Progenitor cell of endocrine pancreas (in vitro differentiated cells): ENCODE measurements at places on chromosomes 1 and 21. TPM values are rescaled to one million over a fixed set of nuclear protein-coding genes. Genes with fewer than 3 reads are reported as not detected.

DNA sequence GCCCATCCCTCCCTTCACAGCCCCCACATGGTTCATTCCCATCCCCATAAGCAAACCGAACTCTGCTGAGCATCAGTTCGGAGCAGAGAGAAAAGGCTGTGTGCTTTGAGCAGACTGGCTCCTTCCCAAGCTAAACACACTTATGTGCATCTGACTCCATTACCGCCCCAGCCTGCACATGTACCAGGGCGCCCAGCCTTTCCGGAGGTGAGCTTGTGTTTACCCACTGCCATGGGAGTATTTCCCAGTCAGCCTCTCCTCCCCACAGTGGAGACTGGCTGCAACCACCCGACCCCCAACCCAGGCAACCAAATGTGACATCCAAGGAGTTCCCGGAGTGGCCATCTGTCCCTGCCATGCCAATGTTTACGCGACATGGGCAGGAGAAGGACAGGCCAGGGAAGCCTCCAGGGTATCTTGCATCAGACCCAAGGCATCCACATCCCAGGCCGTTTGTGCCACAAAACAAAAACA, 9.4 kb downstream of the TIAM1 start:
- peaks cover 22% of the 10 kb centered on the region for H3K4me1 ChIP-seq
- H3K4me3 ChIP-seq, result no peak overlapping the region
- no peaks in the 10 kb centered on the region for H3K27me3 ChIP-seq
- H3K36me3 ChIP-seq, result peaks cover 16% of the 10 kb centered on the region

DNA sequence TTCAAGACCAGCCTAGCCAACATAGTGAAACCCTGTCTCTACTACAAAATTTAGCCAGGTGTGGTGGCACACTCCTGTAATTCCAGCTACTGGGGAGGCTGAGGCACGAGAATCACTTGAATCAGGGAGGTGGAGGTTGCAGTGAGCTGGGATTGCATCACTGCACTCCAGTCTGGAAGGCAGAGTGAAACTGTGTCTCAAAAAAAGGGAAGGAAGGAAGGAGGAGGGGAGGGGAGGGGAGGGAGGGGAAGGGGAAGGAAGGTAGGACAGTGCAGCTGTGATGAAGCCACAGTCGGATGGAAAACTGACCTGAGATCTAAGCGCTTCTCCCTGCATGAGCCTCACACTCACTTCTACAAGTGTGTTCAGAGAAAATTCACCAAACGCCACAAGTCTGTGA, 22.0 kb upstream of the FHAD1 start:
- H3K27ac ChIP-seq, result no peak overlapping the region
- no peak overlapping the region for H3K4me3 ChIP-seq
- H3K27me3 ChIP-seq, result peaks cover 4% of the 10 kb centered on the region
- peaks cover 2% of the 10 kb centered on the region for H3K36me3 ChIP-seq
- DNase-seq, result no peak

- peaks cover 81% of the 10 kb centered on the region for H3K36me3 ChIP-seq
- DNase-seq, result no peak
- no peak overlapping the region for H3K4me3 ChIP-seq
- no peaks in the 10 kb centered on the region for H3K27me3 ChIP-seq
- H3K4me1 ChIP-seq, result peaks cover 78% of the 10 kb centered on the region
- no peak overlapping the region for H3K27ac ChIP-seq
These were observed 6.7 kb downstream of the SFPQ start for GRCh38 chr1:35186239-35186638.

DNA sequence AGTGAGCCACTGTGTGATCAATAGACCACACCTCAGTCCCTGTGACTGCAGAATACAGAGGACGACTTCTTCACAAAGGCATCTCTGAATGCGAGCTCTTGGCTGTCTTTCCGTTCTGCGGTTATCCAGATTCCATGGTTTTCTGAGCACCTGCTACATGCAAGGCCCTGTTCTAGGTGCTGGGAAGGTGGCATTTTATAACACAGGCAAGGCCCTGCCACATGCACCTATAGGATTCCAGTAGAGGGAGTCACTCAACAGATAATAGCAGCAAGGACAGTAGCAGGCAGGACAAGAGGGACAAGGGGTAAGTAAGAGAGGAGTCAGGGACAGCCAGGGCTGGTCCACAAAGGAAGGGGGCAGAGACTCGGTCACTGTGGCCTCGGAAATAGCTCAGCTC, 9.0 kb downstream of the URB1 start:
- H3K27me3 ChIP-seq, result no peaks in the 10 kb centered on the region
- no peak overlapping the region for H3K4me3 ChIP-seq
- H3K36me3 ChIP-seq, result peaks cover 12% of the 10 kb centered on the region
- H3K4me1 ChIP-seq, result no peaks in the 10 kb centered on the region
- DNase-seq, result no peak
- no peak overlapping the region for H3K27ac ChIP-seq

DNA sequence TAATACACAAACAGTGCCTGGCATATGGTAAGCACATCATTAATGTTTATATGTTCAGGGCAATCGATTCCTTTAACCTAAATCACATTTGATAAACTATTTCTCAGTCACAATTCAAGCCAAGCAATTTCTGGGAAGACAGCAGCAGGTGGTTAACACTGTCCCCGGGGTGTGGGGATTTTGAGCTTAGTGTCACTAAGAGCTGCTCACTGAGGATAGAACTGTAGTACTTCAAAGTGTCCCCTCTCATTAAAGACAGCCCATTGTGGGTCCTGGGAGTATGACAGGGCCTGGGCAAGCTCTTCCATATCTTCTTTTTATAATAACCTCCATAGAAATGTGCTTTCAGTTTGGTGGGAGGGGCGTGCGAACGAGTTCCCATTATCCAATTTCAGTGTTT, 8.4 kb upstream of the GALNT2 start:
- H3K27ac ChIP-seq, result no peak overlapping the region
- H3K27me3 ChIP-seq, result peaks cover 3% of the 10 kb centered on the region
- H3K36me3 ChIP-seq, result no peaks in the 10 kb centered on the region
- no peaks in the 10 kb centered on the region for H3K4me1 ChIP-seq
- H3K4me3 ChIP-seq, result no peak overlapping the region
- DNase-seq, result no peak

- no peaks in the 10 kb centered on the region for H3K4me1 ChIP-seq
- peaks cover 24% of the 10 kb centered on the region for H3K27me3 ChIP-seq
- DNase-seq, result no peak
- no peak overlapping the region for H3K4me3 ChIP-seq
- no peak overlapping the region for H3K27ac ChIP-seq
These were observed 89.2 kb upstream of the GRIK3 start for GRCh38 chr1:37123276-37124115.

DNA sequence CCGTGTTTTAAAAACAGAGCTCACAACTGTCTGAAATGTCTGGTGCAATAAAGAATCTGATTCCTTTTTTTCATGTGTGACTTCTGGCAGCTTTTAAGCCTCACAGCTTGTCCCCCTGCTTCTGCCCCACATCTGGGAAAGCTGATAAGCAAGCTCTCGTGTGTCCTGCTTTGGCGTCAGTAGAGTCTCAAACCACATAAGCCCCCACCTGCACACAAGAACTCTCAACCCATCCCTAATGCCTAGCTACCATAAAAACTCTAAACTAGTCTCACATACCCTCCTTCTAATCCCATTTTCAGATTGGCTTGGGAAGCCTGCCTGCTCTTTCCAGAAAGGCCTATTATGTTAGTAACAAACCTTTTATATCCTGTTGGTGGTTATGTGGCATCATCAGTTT, 94.6 kb upstream of the DAB1 start:
- H3K4me3 ChIP-seq, result no peak overlapping the region
- no peak for DNase-seq
- H3K36me3 ChIP-seq, result no peaks in the 10 kb centered on the region
- no peaks in the 10 kb centered on the region for H3K27me3 ChIP-seq
- H3K4me1 ChIP-seq, result peaks cover 5% of the 10 kb centered on the region

DNA sequence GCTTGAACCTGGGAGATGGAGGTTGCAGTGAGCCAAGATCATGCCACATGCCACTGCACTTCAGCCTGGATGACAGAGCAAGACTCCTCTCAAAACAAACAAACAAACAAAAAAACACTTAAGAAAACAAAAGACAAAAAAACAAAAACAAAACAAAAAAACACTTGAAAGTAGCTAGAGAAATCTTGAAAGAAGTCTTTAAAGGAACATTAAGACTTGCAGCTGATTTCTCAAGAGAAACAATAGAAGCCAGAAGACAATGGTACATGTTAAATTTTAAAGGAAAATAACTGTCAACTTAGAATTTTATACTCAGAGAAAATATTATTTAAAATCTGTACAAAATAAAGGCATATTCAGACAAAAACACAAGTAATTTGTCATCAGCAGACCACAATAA, 71.3 kb downstream of the HLX start:
- DNase-seq, result no peak
- H3K4me3 ChIP-seq, result no peak overlapping the region
- H3K36me3 ChIP-seq, result peaks cover 2% of the 10 kb centered on the region
- no peaks in the 10 kb centered on the region for H3K4me1 ChIP-seq
- no peak overlapping the region for H3K27ac ChIP-seq
- H3K27me3 ChIP-seq, result peaks cover 2% of the 10 kb centered on the region

DNA sequence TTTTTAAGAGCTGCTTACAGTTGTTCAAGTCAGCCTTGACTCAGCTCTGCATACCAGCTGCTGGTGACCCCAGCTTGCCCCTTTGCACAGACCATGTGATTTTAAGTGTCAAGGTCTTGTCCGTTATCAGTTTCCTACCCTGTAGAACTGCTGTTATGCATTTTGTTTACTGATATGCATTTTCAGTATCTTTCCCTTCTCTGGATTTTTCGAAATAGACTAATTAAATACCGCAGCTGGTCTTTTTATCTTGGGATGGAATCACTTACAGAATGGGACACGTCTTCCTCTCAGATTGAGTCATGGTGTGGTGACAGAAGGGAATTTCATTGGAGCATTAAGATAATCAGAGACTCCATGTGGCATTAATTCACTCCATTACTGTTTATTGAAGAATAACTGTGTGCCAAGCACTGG, 145.6 kb downstream of the FMN2 start:
- no peak overlapping the region for H3K27ac ChIP-seq
- no peak overlapping the region for H3K4me3 ChIP-seq

DNA sequence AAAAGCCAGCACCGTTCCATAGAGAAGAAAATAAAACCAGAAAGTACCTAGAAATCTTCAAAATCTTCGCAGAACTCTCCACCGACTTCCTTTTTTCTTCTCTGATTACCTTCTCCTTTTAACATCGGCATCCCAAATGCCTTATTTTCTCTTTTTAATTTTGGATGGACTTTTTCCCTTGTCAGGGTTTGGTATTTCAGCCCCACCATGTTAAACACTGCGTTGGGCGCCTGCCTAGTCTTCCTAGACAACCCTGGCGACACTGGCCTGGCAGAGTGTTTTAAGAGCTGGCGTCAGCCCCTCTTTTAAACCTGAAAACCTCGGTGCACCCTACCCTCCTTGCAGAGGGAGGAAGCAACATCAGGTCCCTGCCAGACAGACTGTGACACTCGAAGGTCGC, 66.0 kb upstream of the EFHD2 start:
- H3K27me3 ChIP-seq, result peaks cover 11% of the 10 kb centered on the region
- no peak overlapping the region for H3K27ac ChIP-seq
- H3K4me1 ChIP-seq, result peaks cover 6% of the 10 kb centered on the region
- H3K4me3 ChIP-seq, result no peak overlapping the region
- no peaks in the 10 kb centered on the region for H3K36me3 ChIP-seq

- DNase-seq, result no peak
- H3K4me3 ChIP-seq, result no peak overlapping the region
- H3K27ac ChIP-seq, result no peak overlapping the region
- H3K36me3 ChIP-seq, result no peaks in the 10 kb centered on the region
- no peaks in the 10 kb centered on the region for H3K4me1 ChIP-seq
These were observed 7.8 kb downstream of the SNAP47 start for GRCh38 chr1:227742738-227743715.

- H3K4me1 ChIP-seq, result no peaks in the 10 kb centered on the region
- H3K27me3 ChIP-seq, result no peaks in the 10 kb centered on the region
- no peak overlapping the region for H3K27ac ChIP-seq
- no peak overlapping the region for H3K4me3 ChIP-seq
These were observed 226.8 kb downstream of the DNAH14 start for GRCh38 chr1:225156254-225156653.

DNA sequence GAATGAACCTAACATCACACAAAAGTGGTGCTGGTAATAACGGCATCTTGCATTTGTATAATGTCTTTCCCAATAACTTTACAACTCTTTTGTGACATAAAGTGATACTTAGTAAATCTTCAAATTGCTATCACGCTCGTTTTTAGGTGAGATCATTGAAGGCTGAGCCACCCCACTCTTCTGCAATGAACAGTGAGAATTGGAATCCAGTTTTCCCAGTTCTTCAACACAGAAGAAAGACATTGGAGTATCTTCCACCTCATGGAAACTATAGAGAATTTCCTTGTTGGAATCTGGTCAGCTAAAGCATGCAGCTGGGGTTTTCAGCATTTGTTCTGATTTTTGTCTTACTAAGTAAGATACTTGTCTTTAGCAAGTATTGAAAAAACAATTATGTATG, 59.9 kb upstream of the NRIP1 start:
- H3K36me3 ChIP-seq, result no peaks in the 10 kb centered on the region
- H3K4me1 ChIP-seq, result peaks cover 20% of the 10 kb centered on the region
- H3K4me3 ChIP-seq, result no peak overlapping the region
- no peak overlapping the region for H3K27ac ChIP-seq

- no peaks in the 10 kb centered on the region for H3K4me1 ChIP-seq
- H3K27me3 ChIP-seq, result no peaks in the 10 kb centered on the region
- H3K4me3 ChIP-seq, result no peak overlapping the region
- no peak overlapping the region for H3K27ac ChIP-seq
These were observed 197.3 kb downstream of the MRPL39 start for GRCh38 chr21:25409978-25410377.

Gene PDXK
- total RNA-seq, result 56.1 and 57.6 TPM in 2 replicates

Gene CD84
- total RNA-seq, result not detected in 2 replicates

Gene RSPH1
- total RNA-seq, result 4.4 and 7.1 TPM in 2 replicates

Gene HOOK1
- total RNA-seq, result 51.2 and 56.1 TPM in 2 replicates

Gene TNFRSF1B
- not detected in 2 replicates for total RNA-seq

Gene CCDC24
- total RNA-seq, result 34.8 and 35.9 TPM in 2 replicates

Gene BMP8A
- total RNA-seq, result 0.67 and 0.71 TPM in 2 replicates

Gene KRTAP13-1
- total RNA-seq, result not detected in 2 replicates

Gene TP73
- total RNA-seq, result 2.2 and 2.4 TPM in 2 replicates

Gene RHD
- total RNA-seq, result not detected in 2 replicates

Gene RIPPLY3
- 17.9 and 18.9 TPM in 2 replicates for total RNA-seq

Gene CRNN
- total RNA-seq, result not detected in 2 replicates

Gene RGS5
- 2.9 and 5.7 TPM in 2 replicates for total RNA-seq
